ENCODE measurements at places on chromosomes 6 and 20.

- DNase-seq = no peak
Observed at GRCh38 chr6:134701301-134701700, 248.6 kb downstream of the ALDH8A1 start.

DNA sequence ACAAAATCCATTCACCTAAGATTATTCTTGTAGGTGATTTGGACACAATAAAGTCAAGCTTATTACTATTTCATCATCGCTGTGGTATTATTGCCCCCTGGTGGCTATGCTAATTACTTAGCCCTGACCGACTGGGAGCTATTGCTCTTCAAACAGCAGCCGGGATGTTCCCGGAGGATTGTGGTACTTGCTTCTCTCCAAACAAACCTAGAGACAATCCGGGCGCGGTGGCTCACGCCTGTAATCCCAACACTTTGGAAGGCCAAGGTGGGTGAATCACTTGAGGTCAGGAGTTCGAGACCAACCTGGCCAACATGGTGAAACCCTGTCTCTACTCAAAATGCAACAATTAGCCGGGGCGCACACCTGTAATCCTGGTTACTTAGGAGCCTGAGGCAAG, 15.4 kb upstream of the STMND1 start:
- no peak for DNase-seq

DNA sequence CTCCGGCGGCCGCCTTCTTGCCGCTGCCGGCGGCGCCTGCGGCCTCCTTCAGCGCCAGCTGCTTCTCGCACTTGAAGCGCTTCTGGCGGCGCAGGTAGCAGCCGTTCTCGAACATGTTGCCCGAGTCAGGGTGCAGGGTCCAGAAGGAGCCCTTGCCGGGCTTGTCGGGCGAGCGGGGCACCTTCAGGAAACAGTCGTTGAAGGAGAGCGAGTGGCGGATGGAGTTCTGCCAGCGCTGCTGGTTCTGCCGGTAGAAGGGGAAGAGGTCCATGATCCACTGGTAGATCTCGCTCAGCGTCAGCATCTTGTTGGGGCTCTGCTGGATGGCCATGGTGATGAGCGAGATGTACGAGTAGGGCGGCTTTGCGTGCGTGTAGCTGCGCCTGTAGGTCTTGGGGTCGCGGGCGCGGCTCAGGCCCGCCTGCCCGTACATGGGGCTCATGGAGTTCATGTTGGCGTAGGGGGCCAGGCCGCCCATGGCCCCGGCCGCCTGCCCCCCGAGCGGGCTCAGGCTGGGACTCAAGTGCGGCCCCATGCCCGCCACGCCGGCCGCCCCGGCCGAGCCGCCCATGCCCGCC, 1.9 kb downstream of the FOXA2 start:
- DNase-seq = no peak

- no peak for DNase-seq
Observed at GRCh38 chr6:53825532-53826321, 30.9 kb downstream of the LRRC1 start.

GRCh38 chr6:100449239-100449691, 15.5 kb downstream of the SIM1 start:
- DNase-seq = no peak

GRCh38 chr6:99409672-99410071, 15.4 kb downstream of the PNISR start:
- no peak for DNase-seq
